NCI-H1436 treated with DMSO at 0.1 percent for 48 hours (cell line): ENCODE measurements at places on chromosomes 16 and 17.

GRCh38 chr16:59328961-59329360, 594.8 kb upstream of the GOT2 start:
- DNase-seq, result no peak

DNA sequence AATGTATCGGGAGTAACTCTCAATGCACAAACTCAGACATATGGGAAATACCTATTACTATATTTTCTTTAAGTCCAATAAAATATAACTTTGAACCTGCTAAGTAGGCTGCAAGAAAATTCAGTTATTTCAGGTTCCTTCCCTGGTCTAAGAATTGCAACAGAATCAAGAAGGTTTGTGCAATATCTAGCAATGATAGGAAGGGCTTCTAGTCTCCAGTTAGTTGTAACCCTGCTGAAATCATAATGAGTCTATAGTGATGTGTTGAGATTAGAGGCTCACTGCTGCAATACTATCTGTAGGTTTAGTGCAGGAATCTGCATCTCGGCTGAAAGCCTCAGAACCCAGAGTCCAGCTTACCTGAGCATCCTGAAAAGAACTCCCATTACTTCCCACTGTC, 110.5 kb downstream of the PMP22 start:
- no peak for DNase-seq

GRCh38 chr16:87493608-87494280, 920 bp upstream of the ZCCHC14 start:
- no peak for DNase-seq

DNA sequence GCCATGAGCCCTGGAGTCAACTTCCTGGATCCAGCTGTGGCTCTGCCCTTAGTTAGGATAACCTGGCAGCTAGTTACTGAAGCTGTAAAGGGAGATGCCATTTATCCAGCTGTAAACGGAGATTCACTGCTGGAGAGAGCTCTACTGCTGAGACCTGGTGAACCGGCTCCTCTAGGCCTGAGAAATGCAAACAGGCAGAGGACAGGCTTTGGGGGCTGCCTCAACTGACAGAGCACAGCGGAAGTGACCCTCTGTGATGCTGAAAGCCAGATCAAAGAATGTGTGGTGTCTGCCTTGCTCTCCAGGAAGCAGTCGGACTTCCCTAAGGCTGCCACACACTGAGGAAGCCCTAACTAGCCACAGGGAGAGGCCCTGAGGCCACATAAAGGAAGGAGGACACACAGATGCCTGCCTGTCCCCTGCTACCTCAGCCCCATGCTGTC, 21.9 kb upstream of the GPRC5C start:
- no peak for DNase-seq

DNA sequence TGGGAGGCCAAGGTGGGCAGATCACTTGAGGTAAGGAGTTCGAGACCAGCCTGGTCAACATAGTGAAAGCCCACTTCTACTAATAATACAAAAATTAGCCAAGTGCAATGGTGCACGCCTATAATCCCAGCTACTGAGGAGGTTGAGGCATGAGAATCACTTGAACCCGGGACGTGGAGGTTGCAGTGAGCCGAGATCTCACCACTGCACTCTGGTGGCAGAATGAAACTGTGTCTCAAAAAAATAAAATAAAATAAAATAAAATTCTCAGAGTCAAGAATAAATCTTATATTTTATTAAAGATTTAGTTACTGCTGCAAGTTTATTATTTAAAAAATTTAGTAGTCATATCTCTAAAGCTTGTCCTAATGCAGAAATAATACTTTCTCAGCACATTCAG, 29.7 kb downstream of the ARL4D start:
- DNase-seq, result no peak

DNA sequence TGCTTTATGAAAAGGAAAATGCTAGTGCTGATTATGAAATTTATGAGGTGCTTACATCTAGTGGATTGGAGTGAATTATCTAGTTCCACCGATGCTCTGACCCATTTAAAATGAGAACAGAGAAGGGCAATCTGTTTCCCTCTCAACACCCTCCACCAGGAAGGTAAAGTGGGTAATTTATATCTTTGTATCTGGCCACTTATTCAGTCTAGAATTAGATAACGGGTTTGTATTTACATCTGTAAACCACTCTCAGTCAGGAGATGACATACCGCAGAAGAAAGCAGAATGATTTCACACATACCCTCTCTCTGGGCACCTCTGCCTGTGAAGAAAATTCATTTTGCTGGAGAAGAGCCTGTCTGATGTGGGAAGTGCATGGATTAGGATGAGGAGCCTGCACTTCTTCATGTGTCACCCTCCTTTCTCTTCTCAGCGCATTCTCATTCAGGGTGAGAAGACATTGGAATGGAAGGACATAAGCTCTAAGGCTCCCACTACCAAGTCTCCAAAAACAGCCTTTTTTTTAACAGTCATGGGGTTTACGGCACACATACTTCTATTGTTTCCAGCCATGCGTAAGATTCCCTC, 646.7 kb upstream of the SALL1 start:
- DNase-seq, result no peak

- no peak for DNase-seq
These were observed 67.0 kb downstream of the PITPNC1 start for GRCh38 chr17:67443931-67444595.

GRCh38 chr17:55567240-55568214, 56.3 kb upstream of the SMIM36 start:
- DNase-seq, result no peak

DNA sequence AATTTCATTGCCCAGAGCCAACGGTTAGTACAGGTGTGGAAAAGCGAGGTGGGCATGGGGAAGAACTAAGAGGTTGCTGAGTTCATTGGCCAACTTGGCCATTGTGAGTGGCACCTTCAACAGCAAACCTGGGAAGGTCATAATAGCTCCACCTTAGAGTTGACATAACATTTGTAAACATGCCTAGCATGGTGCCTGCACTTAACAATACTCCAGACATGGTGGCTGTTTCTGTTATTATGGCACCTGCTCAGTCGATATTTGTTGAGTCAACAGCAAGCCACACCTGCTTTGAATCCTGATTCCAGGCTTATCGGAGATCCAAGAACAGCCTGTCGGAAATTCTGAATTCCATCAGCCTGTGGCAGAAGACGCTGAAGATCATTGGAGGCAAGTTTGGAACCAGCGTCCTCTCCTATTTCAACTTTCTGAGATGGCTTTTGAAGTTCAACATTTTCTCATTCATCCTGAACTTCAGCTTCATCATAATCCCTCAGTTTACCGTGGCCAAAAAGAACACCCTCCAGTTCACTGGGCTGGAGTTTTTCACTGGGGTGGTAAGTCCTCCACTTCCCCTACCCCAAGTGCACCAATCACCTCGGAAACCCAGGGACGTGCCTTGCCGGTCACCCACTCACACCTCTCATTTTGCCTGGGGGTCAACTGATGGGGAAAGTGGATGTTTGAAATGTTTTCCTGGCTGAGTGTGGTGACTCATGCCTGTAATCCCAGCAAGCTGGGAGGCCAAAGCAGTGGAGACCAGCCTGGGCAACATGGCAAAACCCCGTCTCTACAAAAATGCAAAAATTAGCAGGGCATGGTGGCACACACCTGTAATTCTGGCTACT, 46.0 kb downstream of the TMC5 start:
- no peak for DNase-seq

- peak; percentile 49 for DNase-seq
These were observed 14.7 kb upstream of the PLLP start for GRCh38 chr16:57299009-57299718.
